ENCODE measurements at places on chromosomes 7 and 10. TPM values are rescaled to one million over a fixed set of nuclear protein-coding genes. Genes with fewer than 3 reads are reported as not detected.

DNA sequence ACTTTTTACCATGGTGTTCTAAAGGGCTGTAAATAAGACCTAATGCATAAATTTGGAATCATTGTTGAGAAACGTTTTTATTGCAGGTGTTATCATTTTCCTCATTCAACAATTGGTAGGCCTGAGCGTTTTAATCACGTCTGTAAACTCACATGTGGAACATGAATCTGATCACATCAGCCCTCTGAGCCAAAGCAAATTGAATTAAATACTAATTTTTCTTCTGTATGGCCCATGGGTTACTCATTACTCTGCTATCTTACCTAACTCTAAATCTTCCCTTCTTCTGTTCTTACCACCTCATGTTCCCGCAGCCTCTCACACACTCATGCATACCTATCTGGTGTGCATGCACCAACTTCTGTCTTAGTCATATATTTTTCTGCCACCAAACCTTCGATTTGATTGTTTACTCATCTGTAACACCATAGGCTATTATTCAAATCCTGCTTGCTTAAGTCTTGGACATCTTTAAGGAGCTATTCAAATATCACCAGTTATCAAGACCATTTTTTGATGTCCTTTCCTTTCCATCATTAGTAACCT lies 82.3 kb downstream of the NXPH1 start:
- DNase-seq, result no peak

DNA sequence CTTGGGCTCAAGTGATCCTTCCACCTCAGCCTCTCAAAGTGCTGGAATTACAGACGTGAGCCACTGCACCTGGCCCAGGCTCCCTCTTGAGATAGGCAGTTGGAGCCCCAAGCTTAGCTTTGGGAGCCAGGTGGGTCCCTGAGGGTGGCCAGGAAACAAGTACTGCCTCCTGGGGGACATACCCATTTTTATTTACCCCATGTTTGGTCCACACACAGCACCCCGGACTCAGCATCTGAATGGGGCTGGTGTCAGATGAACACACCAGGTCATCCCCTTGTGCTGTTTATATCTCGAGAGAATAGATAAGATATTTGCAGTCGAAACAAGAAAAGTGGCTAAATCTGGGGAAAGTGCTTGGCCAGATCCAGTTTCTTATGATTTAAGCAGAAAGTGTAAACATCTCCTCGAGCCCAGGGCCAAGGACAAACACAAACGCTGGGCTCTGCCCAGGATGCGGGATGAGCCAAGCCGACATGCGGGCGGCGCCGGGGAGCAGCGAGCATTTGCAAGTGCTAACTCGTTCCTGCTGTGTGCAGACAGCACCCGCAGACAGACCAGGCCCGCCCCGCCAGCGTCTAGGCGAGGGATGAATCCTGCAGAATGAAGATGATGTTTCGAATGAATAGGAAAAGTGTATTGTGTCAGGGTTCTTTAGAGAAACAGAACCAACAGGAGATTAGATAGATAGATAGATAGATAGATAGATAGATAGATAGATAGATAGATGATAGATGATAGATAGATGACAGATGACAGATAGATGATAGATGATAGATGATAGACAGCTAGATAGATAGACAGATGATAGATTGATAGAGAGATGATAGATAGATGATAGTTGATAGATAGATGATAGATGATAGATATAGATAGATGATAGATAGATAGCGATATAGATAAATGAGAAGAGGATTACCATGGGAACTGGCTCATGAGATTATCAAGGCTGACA lies 44.4 kb upstream of the OCM2 start:
- no peak for DNase-seq

GRCh38 chr10:19164461-19164860 lies 115.9 kb downstream of the MALRD1 start:
- DNase-seq, result no peak

GRCh38 chr7:33979807-33980355 lies 74.5 kb downstream of the BMPER start:
- DNase-seq, result no peak

DNA sequence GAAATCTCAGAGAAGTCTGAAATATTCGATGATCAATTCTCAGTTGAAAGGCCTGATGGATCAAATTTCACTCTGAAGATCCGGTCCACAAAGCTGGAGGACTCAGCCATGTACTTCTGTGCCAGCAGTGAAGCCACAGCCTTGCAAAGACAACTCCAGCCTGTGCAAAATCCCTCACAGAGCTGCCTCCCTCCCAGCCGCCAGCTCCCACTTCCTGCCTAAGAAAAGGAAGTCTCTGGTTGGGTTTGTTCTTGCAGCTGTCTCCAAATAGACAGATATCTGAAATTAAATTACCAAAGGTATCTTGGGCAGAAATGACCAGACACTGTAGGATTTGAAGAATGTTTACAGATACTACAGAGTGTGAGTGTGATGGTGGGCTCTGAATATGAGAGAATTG lies 43.4 kb upstream of the PRSS58 start:
- no peak for DNase-seq

DNA sequence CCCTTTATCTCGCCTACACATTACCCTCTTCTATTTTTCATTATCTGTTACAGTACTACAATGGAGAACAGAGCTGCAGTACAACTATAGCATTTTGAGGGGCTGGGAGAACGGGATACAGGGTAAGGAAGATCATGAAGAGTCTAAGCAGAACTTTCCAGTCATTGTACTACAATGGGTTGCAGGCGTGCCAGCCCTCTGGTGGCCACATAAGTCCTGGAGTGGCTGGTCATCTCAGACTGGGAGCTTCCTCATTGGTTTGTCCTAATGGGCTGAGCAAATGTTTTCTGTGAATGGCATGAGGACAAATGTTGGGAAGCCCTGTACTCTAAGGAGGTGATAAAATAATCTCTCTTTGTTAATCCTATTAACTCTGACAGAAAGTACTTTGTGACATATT lies 33.0 kb downstream of the TMEM106B start:
- DNase-seq, result no peak

DNA sequence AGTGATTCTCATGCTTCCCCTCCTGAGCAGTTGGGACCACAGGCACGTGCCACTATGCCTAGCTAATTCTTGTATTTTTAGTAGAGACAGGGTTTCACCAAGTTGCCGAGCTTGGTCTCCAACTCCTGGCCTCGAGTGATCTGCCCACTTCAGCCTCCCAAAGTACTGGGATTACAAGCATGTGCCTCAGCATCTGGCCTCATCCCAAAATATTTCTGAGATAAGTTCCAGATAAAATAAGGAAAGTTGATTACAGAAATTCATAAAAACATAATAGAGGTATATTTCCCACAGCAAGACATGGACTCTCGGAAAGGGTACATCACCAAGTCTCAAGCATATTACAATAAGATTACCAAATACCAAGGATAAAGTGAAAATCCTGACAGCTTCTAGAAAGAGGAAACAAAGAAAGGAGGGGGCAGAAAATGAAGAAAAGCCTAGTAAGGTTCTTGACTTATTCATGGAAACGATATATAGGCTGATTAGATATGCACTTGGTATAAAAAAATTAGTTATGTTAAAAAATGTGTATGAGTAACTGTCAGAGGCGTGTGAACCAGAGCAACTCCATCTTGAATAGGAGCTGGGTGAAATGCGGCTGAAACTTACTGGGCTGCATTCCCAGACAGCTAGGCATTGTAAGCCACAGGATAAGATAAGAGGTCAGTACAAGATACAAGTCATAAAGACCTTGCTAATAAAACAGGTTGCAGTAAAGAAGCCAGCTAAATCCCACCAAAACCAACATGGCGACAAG lies 35.0 kb downstream of the IQUB start:
- no peak for DNase-seq

OPALIN gene
- total RNA-seq, result not detected

GRCh38 chr7:78529392-78529791 lies 730.8 kb downstream of the PHTF2 start:
- no peak for DNase-seq

DNA sequence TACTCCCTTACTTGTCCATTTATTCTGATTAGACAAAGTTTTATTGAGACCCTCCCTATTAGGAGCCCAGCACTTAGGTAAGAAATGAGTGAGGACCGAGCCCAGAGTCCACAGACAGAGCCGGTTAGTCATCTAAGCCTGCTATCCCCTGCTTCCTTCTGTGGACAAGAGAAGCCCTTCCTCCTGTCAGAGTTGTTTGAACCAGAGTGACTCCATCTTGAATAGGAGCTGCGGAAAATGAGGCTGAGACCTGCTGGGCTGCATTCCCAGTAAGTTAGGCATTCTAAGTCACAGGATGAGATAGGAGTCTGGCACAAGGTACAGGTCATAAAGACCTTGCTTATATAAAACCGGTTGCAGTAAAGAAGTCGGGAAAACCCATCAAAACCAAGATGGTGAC lies 109.1 kb downstream of the CPXM2 start:
- no peak for DNase-seq

GRCh38 chr10:30111340-30112022 lies 52.1 kb upstream of the JCAD start:
- DNase-seq, result no peak

GRCh38 chr10:124697837-124698544 lies 46.2 kb downstream of the FAM53B start:
- DNase-seq, result peak; percentile 43
